Activated T-helper 17 cell treated with anti-CD3 and anti-CD28 coated beads, Interleukin-2, amount 50 U/mL, for 72 hours (primary cell): ENCODE measurements at places on chromosomes 2 and 18. TPM values are rescaled to one million over a fixed set of nuclear protein-coding genes. Genes with fewer than 3 reads are reported as not detected.

DNA sequence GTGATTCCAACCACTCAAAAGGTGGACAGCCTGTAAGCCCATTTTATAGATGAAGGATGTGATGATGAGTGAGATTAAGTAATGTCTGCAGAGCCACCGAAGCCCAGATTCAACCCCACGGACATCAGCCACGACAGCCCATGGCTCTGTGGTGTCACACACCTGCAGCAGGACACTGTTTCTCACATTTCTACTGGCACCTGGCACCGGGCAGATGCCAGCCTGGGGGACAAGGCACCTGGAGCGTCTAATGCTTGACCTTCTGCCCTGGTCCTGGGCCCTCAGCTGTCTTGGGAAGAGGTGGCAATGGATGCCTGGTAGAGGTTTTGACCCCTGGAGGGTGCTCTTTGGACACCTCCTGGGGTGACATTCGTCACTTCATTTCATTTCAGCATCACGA is 176.3 kb downstream of the ANAPC1 start:
- no peak for ATAC-seq

DNA sequence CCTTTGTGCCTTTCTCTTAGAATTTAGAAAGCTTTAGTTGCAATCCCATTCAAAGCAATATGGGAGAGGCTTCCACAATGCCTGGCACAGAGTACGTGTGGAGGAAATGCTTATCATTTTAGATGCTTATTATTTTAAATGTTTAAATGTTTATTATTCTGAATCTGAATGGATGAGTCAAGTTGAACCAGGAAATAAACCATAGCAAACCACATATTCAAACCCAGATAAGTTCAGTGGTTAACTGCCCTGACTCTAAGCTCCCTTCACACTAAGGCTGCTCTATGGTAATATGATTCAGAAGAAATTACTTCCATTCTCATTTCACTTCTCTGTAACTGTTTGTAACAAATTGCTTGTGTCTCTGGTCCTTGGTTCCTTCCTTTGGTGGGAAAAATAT is 5.2 kb upstream of the PPP4R1 start:
- ATAC-seq, result peak; percentile 67

GRCh38 chr18:79182047-79182713 is 113.0 kb downstream of the ATP9B start:
- ATAC-seq, result no peak

KCNG2 gene
- total RNA-seq, result not detected

- no peak for ATAC-seq
Measured at GRCh38 chr2:43419876-43420275, 176.0 kb downstream of the THADA start.

- no peak for ATAC-seq
Measured at GRCh38 chr2:133143645-133144044, 424.6 kb downstream of the NCKAP5 start.

- ATAC-seq, result peak; percentile 2
Measured at GRCh38 chr18:3593381-3593903, 143.5 kb downstream of the TGIF1 start.

KIAA2012 gene
- not detected for total RNA-seq

DNA sequence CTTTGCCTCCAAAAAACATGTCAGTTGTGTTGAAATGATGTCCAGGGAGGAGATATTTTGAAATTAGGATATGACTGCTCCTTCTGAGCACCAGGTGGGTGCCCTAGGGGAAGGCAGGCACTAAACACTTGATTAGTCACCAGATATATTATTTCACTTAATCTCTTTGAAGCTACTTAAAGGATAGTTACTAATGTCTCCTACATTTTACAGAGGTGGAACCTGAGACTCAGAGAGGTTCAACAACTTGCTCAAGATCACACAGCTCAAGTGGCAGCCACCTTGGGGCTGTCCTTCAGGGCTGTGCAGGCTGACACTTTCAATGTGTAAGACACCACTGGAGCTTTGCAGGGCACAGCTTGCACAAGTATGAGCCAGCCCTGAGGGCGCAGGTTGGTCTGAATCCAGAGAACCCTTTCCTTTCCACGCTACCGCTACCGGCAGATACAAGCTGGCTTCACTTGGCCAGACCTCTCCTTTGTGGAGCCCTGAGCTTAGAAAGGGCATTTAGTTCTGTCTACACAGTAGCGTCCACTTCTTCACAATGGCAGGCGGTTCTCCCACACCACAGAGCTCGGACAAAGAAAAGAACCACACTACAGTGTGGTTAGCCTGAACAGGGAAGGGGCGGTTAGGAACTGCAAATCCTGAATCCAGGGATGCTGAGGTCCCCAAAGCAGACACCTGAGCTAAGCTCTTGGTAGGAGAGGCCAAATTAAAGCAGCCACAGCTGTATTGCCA is 16.4 kb downstream of the ALPK2 start:
- ATAC-seq, result no peak

DNA sequence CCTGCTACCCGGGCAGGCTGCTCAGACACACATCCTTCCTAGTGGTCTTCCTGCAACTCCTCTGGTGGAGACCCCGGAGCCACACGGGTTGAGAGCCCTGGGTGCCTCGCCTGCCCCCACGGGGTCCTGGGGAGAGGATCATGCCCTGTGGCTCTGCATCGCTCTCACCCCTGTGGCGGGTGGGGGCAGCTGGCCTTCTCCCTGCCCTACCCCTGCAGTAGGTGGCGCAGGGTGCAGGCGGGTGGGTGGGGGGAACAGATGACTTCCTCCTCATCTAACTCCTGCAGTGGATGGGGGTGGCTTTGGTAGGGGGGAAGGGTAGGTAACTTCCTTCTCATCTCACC is 38.5 kb downstream of the TSHZ1 start:
- ATAC-seq, result no peak

GRCh38 chr2:119732601-119733164 is 27.0 kb upstream of the PTPN4 start:
- no peak for ATAC-seq

DNA sequence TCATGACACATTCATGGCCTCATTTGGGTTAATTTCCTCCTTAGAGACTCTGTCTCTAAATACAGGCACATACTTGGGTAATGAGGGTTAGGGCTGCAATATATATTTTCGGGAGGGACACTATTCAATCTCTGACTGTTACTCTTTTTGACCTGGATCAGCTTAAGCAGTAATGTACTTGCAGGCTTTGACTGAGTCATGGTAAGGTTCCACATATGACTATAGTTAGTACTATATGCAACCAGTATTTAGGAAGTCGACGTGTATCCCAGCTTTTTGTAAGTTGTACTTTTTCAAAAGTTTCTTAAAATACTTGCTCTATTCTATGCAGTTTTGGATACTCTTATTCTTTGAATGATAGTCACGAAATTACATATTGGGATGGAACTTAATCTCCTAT is 37.2 kb upstream of the CDH19 start:
- no peak for ATAC-seq

DNA sequence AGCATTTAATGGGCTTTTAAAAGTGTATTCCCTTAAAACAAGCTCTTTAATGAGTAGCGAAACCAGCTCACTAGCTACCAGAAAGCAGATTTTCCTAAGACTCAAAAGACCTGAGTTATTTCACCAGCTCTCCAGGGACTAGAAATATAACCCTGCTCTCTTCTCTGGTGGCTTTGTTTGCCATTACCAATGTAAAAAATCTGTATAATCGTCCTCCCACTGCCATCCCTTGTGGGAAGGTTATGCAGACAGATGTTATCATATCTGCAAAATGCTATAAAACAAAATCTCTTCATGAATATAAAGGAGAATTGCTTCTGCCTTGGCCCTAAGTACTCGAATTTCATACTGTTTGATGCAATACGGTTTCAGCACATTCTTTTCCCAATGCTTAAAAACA is 335.2 kb downstream of the NUP35 start:
- ATAC-seq, result no peak

GRCh38 chr18:74963820-74964446 is 245.0 kb downstream of the PTGR3 start:
- ATAC-seq, result no peak

ABCB11 gene
- not detected for total RNA-seq

- no peak for ATAC-seq
Measured at GRCh38 chr2:207938886-207939285, 86.4 kb downstream of the PLEKHM3 start.

DNA sequence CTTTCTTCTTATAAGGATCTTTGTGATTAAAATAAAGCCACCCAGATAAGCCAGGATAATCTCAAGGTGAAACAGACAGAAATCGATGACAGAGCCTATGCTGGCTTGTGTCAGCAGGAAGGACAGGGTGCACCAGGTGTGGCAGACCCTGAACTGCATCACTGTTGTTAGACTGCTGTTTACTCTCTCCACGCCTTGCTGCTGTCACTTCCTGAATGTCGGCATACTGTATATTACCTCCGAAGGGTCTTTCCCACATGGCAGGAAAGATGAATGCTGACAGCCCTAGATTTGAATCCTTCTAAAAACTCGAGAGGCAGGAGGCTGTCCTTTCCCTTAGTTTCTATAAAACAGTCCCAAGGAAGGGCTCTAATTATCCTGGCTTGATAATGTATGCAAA is 18.9 kb upstream of the TMEM163 start:
- no peak for ATAC-seq

DNA sequence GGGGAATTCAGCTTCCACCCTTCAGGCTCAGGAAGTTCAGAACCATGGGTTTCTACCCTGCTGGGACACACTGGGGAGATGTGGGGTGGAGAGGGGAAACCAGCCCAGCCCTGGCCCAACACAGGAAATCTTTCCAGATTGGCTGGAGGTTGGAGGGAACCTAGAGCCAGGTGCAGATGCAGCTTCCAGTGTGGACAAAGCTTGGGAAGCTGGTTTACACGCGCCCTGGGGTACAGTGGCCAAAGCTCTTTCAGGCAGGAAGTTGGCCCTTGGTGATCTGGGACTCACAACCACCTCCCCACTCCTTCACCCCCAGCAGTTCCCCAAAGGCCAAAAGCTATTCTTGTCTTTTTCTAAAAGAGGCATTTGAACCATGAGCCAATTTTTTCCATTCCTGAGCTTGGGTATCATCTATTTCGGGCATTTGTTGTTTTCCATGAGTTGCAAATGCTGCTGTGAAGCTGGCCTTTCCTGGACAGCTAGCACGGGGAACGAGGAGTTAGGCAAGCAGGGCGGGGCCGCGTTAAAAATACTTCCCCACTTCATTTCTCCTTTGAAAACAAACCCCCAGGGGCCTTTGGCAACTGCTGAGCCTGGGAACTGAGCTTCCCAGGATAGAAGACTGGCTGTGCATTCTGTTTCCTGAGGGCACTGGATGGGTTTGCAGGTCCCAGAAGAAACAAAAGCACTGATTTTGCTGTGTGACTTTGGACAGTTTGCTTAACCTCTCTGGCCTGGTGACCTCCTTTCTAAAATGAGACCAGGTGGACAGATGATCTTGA is 3.1 kb upstream of the ARID5A start:
- no peak for ATAC-seq

- no peak for ATAC-seq
Measured at GRCh38 chr18:9726936-9727335, 18.8 kb downstream of the RAB31 start.

TTC21B gene
- total RNA-seq, result 21.3 TPM

DNA sequence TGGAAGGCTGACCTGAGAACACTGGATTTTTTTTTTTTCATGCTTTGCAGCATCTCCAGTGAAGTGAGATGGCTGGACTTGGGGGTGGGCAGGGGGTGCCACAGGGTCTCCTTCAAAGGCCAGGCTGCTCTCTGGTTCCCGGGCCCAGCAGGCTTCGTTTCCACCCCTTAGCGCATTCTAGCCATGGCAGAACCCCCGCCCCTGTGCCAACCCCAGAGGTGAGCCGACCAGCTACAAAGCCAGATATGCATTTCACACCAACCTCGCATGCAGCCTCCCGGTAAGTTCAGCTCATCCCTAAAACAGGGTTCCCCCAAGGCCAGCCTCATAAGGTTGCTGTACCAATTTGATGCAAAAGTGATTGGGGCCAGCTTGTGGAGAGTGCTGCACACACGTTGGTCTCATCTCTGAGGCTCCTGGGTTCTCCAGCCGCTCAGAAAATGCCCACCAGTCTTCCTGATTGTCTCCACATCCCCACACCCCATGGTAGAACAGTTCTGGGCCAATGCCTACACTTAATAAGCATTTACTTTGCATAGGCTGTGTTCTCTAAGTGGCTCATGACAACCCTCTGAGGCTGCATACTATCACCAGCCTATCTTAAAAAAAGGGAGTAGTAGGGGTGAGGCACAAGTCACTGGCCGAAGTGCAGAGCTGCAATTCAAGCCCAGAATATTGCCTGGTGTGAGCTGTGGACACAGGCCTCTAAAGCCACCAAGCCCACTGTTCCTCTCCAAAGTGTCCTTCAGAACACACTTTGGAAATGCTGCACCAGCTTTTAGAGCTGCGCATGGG is 23.3 kb downstream of the SMAD7 start:
- ATAC-seq, result no peak

MAB21L4 gene
- total RNA-seq, result not detected

GRCh38 chr18:38750751-38751150 is 1185.2 kb upstream of the CELF4 start:
- ATAC-seq, result no peak

GRCh38 chr2:127465258-127465657 is 47.0 kb downstream of the PROC start:
- ATAC-seq, result peak; percentile 79

IL1RN gene
- 12.8 TPM for total RNA-seq

- no peak for ATAC-seq
Measured at GRCh38 chr2:6069381-6069780, 377.2 kb downstream of the SOX11 start.

XDH gene
- 1.4 TPM for total RNA-seq

DNA sequence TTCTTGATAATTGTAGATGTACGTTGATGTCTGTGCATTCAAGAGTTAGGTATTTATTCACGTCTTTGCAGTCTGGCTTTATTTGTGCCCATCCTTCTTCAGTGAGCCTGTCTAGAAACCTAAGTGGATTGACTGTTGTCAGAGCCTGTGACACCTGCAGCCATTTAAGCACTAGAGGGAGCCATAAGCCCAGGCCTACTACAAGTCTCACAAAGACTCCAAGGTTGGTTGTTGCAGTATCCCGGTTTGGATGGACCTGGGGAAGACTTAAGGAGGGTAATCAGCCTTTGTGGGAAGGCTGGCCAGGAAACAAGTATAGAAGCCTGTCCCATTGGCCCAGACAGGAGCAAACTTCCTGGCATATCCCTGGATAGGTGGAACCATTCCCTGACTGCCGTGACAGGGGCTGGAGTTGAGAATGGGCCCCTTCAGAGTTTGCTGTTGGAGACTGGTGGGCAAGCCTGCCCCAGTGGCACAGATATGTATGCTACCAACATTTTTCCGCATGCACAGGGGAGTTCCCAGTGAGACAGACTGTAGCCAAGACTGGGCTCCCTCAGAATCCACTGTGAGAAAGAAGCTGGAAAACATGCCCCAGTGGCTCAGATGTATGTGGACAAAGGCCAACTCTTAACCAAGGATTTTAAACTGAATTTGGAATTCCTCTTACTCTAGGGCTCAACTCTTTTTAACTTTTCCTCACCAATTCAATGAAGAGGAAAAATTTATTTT is 9.3 kb upstream of the LRRC30 start:
- ATAC-seq, result no peak

DNA sequence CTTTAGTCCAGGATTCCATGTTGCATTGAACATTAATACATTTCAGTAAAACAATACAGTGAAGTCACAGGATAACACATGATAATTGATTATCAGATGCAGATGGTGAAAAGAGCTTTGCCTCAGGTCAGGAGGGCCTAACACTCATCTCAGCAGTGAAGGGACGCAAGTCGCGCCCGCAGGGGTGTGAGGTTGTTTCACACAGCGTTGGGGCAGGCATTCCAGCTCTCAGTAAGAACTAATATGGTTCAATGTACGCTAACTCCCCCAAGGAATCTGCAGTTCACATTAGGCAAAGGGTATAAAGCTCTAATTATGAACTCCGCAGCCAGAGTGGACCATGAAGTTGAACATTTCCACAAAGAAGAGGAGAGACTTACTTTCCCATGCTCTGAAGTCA is 53.1 kb upstream of the ATL2 start:
- ATAC-seq, result no peak
